Fibroblast of skin of left biceps (primary cell): ENCODE measurements at places on chromosomes 2 and 18.

GRCh38 chr18:41022484-41022883 is 932.5 kb upstream of the PIK3C3 start:
- peak; percentile 11 for DNase-seq

DNA sequence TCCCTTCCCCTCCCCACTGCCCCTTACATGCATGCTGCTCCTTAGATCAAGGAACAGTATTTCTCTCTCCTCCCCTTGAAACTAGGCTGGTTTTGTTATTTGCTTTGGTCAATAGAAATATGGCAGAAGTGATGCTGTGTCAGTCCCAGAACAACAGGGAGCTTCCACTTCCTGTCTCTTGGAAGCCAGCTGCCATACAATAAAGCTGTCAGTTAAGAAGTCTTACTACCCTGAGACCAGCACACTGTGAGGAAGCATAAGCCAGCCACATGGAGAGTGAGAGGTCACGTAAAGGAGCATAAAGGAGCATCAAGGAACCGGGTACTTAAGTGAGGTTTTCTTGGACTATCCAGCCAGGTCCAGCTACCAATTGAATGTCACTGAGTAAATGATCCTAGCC is 126.6 kb downstream of the NOL4 start:
- DNase-seq: no peak

GRCh38 chr18:13126966-13127598 is 91.5 kb upstream of the LDLRAD4 start:
- no peak for DNase-seq

GRCh38 chr2:190762566-190762965 is 113.7 kb downstream of the NAB1 start:
- no peak for DNase-seq

DNA sequence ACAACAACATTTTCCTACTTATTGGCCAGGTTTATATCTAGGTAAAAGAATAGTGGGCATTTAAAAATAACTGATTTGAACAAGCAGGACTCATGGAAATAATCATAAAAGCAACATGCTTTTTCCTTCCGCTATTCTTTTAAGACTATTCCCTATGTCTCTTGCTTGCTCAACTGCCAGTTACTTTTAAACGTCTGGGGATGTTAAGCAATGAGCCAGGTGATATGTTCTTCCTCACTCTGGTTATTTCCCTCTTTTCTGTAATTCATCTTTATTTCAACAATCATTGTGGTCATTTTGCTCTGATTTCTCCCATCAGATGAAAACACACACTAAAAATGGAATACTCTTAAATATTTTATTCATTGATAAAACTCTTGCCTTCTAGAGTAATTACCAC is 33.4 kb upstream of the SLC8A1 start:
- no peak for DNase-seq

GRCh38 chr18:47944972-47945852 is 14.8 kb upstream of the SMAD2 start:
- DNase-seq: no peak

DNA sequence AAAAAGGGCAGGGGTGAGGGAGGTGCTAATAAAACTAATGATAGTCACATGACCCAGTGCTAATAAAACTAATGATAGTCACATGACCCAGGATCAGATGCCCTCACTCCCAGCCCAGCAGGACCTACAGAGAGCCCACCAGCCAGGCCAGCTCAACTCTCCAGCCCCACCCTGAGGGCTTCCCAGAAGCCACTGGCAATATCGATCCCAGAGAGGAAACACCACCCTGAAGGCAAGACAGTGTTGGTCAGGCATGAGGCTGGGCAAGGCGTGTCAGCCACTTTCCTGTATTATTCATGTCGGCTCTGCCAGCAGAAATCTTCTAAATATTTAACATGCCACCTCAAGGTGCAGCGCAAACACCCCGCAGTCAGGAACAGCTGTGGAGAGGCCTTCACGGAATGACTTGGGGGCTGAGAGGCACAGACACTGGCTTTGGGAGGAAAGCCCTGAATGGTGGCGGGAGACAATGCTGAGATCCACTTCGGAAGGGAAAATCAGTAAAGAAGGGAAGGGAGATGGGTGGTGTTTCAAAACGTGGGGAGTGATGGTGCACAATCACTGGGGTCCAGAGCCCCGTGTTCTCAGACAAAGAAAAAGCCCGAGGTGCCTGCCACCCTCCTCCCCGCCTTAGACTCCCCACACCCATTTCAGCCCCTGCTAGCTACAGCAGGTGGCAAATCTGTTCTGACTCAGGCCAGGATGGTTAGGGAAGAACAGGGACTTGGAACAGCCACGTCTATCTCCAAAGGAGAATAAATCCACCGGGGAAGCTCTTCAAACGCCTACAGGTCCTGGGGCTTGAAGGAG is 1.4 kb downstream of the REEP1 start:
- no peak for DNase-seq

- DNase-seq: no peak
These were observed 868.1 kb upstream of the ID2 start for GRCh38 chr2:7813541-7814292.

DNA sequence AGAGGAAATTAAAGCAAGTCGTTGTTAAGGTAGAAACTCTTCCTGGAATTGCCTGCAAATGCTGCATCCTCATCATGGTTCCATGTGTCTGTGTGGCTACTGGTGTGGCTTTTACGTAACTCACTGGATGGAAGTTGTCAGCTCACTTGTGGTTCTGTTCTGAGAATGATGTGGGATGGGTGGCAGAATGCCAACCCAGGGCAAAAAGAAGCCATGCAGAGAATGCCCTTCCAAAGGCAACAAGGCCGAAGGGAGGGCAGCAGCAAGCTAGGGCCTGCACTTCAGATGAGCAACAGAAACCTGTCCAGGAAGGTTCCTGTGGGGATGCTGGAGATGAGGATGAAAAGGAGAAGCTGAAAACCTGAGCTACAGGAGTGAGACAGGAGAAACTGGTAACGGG is 10.4 kb upstream of the NAPG start:
- no peak for DNase-seq

DNA sequence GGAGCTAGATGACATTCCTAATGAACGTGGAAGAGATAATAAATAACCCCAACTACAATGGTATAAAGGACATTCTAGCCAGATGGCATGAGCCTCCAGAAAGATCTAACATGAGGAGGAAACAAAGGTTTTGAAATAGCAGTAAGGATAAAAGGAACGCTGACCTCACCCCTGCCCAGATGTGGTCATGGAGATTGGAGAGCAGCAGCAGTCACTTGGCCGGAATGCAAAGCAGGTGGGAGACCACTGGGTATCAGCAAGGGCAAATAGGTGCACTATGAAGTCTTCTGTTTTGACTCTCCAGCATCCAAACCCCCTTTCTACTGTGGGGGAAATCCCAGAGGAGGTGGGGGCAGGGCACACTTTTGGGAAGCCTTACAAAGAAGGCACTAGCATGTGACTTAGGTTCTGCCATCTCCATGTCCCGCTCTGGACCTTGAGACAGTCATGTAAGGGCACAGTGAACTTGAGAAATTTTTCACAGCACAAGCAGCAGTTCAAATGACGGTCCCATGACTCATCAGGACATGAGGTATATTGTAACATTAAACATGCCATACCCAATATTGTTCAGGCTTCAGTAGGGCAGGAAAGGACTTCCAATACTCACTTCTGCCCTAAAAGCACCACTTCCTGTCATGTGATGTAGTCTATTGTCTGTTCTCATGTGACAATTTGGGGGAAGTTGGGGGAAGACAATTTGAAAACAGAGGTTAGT is 55.2 kb downstream of the METTL4 start:
- peak; percentile 49 for DNase-seq

DNA sequence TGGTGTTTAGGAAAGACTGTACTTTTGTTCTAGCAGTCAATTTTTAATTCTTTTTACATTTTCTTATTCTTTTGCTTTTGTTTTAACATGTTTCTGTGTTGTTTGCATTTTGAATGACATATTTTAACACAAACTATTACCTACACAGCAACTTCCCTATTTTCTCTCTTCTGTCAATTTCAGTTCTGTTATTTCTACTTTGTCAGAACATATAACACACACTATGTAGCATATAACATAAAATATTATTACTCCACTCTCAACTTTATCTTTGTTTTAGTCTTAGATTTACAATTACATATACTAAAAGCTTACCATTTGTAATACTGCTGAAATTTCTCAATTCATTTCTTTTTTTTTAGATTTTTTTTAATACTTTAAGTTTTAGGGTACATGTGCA is 372.7 kb upstream of the VWC2L start:
- DNase-seq: no peak

GRCh38 chr2:26483957-26484565 is 6.1 kb upstream of the OTOF start:
- DNase-seq: no peak

DNA sequence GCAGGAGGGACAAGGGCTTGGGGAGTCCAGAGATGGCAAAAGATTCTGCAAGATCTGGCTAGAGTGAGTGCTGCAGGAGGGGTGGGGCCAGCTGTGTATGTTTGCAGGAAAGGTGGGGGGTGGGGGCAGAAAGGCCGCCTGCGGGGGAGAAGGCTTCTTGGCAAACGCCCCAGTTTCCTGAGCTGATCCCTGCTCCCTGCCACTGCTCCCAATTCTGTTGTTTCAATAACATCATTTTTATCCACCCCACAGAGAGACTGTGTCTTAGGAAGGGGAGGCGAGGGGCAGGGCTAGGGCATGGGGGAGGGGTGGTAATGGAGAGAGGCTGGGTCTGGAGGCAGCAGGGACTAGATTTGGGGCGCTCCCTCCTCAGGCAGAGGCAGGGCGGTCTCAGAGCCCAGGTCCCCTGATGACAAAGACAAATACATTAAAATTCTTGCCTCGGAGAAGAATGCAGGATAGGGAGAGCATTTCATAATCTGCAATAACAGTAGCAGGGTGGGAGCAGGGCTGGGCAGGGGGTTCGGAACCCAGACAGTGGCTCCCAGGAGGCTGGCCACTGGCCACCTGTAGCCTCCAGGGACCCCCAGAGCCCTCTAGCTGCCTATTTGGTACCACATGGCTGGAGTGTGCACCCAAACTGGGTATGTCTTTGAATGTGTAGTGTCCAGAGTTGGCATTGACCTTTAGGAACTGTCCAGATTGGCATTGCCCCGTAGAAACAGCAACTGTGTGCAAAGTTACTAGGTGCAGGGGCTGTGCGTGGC is 2.1 kb upstream of the WNT6 start:
- no peak for DNase-seq

GRCh38 chr18:13619505-13620205 is 106.7 kb downstream of the FAM210A start:
- DNase-seq: no peak

DNA sequence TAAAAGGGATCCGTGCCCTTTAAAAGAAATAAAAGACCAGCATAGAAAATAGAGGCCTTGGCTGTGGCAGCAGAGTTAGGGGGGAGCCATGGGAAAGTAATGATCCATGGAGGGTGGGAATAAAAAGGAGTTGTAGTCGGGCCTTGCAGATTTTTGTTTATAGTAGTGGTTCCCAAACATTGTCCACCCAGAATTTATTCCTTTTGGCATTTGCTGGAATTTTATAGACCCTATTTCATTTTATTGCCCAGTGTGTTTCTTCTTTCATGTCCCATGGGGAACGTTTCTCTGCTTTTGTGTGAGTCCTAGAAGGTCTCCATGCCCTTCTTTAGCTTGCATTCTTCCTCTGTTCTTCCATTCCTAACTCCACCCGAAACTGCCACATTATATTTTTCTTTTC is 222.2 kb downstream of the LTBP1 start:
- no peak for DNase-seq

DNA sequence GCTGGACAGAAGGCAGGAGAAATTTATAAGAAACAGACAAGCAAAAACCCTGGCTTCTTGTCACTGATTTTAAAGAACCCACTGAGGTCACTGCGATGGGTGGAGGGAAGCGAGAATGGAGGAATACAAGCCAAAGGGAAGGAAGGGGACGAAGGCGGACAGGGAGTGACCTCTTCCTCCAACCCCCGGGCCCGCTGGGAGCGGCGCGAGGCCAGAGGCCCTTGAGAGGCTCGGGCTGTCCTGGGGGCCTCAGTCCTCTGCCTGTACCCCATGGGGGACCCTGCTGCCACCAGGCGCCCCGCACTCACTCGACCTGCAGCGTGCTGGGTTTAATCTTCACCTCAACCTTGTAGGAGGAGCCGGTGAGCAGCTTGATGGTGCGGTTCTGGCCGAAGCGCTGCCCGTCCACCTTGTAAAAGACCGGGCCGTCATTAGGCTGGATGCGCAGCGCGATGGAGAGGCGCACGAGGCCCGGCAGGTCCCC is 793 bp downstream of the CNRIP1 start:
- DNase-seq: no peak

- DNase-seq: no peak
These were observed 2.8 kb downstream of the GAREM2 start for GRCh38 chr2:26175466-26176278.

DNA sequence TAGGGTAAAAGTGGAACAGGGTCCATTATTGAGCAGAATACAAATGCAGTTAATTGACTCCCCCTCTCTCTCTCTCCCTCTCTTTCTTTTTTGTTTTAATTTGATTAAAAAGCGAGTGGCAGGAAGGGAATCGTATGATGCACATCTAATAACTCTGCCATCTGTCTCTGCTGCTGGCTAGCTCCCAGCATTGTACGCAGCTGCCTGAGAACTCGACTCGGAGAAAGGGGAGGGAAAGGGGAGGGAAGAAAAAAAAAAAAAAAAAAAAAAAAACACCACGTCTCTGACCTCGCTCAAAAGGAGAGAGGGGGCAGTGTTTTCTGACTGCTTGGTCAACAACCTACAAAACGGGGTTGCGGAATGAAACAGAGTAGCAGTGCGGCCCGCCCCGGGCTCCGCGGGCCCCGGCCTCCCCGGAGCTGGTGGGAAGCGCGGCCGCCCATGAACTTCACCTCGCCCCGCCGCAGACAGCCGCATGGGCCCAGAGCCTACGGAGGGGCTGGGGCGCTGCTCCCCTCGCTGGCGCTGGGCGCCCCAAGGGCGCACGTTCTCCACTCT is 265.7 kb downstream of the TCF4 start:
- DNase-seq: peak; percentile 89

DNA sequence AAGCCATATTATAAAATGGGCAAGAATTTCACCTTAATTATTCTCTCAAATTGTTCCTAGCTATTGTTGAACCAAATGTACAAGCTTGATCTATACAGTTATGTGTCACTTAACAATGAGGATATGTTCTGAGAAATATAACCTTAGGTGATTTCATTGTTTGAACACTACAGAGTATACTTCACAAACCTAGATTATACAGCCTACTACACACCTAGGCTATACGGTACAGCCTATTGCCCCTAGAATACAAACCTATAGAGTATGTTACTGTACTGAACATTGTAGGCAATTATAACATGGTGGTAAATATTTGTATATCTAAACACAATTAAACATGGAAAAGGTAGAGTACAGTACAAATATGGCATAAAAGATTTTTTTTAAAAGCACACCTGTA is 42.9 kb upstream of the MMADHC start:
- no peak for DNase-seq

- DNase-seq: peak; percentile 45
These were observed 177.5 kb downstream of the INO80D start for GRCh38 chr2:205908212-205909183.

DNA sequence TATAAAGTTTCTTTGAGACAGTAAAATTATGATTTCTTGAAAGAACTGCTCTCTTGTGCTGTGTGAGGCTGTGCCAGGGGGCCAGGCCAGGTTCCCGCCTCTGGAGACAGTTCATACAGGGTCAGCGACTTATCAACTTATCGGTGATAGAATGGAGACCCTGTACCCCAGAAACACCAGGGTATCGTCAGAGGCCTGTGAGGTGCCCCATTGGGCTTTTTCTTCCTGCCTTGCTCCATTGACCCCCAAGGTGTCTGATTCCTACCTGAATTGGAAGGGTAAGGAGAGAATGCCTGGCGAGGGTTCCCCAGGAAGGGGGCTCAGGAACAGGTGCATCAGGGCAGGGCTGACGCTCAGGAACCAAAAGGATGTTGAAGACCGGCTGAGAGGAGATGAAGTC is 4.3 kb downstream of the DLX1 start:
- no peak for DNase-seq

GRCh38 chr2:75569546-75569945 is 8.8 kb upstream of the EVA1A start:
- DNase-seq: no peak
